ENCODE measurements at places on chromosomes 1 and 21.

GRCh38 chr1:56360021-56360420, 219.3 kb downstream of the PLPP3 start:
- DNase-seq = no peak

DNA sequence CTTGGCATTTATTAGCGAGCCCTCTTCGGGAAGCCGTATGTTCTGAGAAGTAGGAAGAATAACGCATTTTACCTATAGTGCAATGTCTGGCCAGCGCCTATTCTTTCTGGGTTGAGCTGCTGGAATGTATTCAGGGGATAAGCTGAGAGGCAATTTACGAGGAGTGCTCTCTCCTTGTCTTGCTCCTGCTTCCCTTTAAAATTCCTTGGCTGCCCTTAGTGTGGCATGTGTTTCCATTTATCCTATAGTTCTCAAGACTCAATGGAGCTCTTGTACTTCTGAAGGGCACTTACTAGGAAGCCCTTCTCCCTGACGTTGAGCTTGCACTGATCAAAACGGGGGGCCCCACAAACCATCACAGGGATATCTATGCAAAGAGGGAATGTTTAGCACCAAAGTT, 364.6 kb downstream of the DISC1 start:
- no peak for DNase-seq

- no peak for DNase-seq
Measured at GRCh38 chr1:201636510-201636971, 97.6 kb downstream of the NAV1 start.

GRCh38 chr21:45135868-45136267, 61.5 kb downstream of the ADARB1 start:
- DNase-seq = no peak

GRCh38 chr1:61181067-61182038, 99.0 kb downstream of the NFIA start:
- no peak for DNase-seq
